ENCODE measurements at places on chromosomes 4 and X.

DNA sequence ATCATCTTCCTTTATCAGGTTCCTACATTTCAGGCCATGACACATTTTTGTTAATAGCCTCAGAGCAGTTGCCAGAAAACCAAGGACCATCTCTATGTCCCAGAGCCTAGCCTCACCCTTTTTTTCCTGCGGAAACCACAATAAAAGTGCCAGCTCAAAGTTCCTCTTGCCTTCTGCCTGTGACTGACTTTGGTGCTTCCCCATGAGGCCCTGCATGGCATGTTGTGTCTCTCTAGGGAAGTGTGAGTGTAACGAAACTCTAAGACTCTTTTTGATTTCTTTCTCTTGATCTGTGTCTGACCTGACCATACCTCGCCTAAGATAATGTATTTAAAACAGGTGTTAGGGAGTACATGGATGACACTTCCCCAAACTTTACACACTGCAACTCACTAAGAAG, 642.3 kb upstream of the BOD1L1 start:
- DNase-seq, result no peak

GRCh38 chr4:26619784-26620183, 35.9 kb downstream of the TBC1D19 start:
- DNase-seq, result no peak

DNA sequence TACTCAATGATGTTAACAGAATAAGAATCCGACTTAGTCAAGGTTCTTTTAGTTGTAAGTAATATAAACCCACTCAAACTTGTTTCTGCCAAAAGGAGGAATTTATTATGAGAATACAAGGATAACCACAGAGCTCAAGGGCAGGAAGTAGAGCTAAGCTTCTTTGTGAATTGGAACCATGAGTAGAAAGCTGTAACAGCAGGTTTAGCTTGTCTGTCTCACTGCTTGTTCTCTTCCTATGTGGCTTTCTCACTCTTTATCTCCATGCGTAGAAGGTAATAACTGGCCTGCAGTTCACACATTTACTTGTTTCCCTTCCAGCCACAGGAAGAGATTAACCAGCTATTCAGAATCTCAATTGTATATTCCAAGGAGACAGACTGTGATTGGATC, 378.3 kb downstream of the PPP1R2C start:
- DNase-seq, result no peak

GRCh38 chrX:129249563-129249962, 273.7 kb downstream of the SMARCA1 start:
- no peak for DNase-seq

- DNase-seq, result no peak
These were observed 479 bp downstream of the BRCC3 start for GRCh38 chrX:155071694-155072280.

GRCh38 chrX:153902385-153902784, 2.1 kb upstream of the AVPR2 start:
- DNase-seq, result no peak

Data from CD4-positive, alpha-beta T cell (primary cell).